ENCODE measurements at places on chromosomes 4 and X.
A peak's percentile ranks its signal among the peaks of the same experiment; 100 is the strongest.

DNA sequence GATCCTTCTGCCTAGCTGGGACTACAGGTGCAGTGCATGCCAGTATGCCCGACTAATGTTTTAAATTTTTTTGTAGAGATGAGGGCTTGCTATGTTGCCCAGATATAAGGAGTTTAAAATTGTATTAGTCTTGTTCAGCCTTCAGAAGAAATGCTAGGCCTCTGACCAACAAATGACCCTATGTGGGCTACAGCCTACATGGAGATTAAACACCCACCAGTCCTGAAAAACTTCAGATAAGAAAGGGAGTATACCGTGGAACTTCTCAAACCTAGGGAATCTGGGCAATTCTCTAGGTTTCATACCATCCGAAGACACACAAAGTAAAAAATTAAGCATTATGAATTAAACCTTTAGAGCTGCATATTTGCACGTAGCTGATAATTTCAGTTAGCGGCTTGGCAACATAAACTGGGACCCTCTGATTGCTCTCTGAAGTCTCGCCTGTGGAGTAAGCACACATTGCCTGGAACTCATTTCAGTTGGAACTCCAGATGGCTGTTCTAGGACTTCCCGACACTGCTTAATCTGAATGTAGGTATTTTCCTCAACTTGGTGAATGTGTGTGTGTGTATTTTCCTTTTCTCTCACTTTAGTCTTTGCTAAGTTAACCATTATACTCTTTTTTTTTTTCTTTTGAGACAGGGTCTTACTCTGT, 33.0 kb downstream of the MOB1B start:
- no peak for DNase-seq

DNA sequence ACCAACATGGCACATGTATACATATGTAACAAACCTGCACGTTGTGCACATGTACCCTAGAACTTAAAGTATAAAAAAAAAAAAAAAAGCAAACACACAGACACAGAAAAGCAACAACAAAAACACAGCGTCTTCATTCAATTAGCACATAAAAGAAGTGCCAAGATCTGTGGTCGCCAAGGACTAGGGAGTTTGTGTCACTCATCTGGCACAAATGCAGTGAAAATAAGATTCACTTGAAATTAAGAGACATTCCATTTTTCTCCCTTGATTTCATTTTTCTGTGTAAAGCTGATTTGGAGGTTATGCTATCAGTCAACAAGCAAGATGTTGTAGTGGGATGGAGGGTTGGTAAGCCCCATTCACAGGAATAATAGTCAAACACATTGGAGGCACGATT, 115.3 kb downstream of the FAT4 start:
- no peak for DNase-seq

- DNase-seq: no peak
Observed at GRCh38 chr4:52892880-52893279, 30.8 kb downstream of the RASL11B start.

DNA sequence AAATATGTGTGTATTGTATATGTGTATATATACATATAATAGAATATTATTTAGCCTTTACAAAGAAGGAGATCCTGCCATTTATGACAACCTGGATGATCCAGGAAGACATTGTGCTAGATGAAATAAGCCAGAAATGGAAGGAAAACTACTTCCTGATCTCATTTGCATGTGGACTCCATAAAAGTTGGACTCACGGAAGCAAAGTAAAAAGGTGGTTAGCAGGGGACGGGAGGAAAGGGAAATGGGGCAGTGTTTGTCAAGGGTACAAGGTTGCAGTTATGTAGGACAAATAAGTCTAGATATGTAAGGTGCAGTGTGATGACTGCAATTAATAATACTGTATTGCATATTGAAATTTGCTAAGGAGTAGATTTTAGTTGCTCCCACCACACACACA, 331.1 kb upstream of the FSTL5 start:
- DNase-seq: no peak

DNA sequence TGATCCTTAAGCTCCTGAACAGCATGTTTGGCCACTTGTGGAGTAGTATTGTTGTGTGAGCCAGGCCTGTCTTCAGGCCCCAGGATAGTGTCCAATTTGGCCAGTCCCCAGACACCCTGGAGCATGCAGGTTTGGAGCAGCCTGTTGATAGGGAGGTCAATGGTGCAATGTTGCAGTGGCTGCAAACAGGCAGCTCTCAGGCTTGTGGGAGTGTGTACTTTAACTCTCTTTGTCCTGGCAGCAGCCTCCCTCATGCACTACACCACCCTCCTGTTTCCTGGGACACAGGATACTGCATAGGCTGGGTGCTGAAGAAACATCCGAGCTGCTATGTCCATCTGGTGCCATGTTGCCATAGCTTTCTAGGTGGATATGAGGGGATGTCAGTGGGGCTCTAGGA, 24.0 kb downstream of the TECRL start:
- no peak for DNase-seq

- no peak for DNase-seq
Observed at GRCh38 chrX:56221101-56221500, 11.1 kb upstream of the KLF8 start.

GRCh38 chr4:153572609-153573008, 106.4 kb downstream of the TMEM131L start:
- no peak for DNase-seq

DNA sequence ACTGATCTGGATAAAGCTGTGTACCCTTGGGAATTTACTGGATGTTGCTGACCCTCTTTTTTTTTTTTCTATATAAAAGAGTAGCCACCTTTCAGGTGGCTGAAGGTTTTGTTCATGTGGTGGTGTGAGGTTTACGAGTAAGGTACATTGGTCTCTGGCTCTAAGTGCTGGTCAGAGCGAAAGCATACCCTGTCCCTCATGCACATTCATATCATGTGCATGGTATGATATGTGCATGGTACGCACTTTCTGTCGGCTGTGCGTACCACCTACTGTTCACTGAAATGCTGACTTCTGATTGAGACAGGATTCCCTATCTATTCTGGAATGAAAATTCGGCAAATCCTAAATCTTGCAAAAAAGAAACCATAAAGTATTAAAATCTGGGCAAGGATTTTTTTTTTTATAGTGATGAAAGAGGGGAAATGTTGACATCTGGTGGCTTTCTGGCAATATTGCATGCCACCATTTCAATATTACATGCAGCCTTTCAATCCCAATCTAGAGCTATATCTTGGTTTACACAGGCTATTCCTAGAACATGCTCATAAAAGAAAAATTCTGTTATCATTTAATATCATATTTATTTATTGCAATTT, 32.8 kb downstream of the FAM149A start:
- DNase-seq: peak; percentile 24

DNA sequence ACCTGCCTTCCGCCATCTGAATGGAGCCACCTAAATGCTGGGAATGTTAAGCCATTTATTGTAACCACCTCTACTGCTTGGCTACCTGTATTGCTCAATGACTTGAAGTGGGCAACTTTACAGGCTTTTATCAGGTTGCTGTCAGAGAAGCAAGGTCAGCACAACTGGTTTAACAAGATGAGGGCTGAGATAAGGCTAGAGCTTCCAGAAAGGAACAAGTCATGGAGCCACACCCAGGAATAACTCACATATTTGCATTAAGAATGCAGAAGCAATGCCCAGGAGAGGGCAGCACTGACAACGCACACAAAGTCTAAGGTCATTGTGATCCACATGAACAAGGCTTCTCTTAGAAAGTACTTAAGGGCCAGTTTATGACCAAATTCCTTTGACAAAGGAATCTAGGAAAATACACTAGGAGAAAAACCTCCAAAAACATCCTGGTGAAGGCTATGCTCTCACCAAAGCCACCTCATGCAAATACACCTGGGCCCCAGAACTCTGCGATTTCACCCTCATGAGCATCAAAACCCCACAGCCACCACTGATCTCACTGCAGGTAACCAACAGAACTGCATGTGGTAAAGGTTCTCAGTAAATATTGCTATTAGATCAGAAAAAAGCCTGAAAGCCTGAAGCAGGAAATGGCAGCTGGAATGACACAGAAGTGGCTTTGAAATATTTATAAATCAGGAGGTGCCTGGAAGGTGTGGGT, 15.0 kb upstream of the STS start:
- peak; percentile 24 for DNase-seq

DNA sequence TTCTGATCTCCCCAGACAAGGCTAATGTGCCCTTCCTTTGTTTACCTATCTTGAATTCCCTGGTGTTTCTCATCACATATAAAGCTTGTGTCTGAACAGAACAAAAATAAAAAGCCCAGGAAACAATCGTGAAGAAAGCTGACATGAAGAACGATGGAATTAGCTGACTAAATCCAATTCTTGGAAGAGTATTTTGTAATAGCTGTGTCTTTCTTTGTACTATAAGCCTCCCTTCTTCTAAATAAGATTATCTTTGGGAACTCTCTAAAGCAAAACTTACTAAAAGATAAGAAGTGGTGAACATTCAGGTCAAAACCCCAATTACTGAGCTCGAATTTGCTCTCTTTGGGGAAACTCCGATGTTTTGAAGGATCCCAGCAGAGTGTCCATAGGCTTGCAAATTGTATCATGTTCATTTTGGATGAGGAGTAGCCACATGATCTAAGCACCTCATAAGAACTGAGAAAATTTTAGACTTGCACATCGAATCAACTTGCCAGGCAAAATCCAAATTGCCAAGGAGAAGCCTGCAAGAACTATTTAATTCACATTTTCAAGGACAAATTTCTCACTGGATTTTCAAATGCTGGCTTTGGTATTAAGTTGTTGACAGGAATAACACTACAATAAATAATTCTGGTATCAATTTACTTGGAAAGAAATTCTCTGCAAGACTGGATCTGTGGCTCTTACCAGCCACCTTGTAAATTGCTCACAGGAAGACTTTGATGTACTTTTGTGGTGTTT, 106.2 kb downstream of the LNX1 start:
- DNase-seq: no peak

DNA sequence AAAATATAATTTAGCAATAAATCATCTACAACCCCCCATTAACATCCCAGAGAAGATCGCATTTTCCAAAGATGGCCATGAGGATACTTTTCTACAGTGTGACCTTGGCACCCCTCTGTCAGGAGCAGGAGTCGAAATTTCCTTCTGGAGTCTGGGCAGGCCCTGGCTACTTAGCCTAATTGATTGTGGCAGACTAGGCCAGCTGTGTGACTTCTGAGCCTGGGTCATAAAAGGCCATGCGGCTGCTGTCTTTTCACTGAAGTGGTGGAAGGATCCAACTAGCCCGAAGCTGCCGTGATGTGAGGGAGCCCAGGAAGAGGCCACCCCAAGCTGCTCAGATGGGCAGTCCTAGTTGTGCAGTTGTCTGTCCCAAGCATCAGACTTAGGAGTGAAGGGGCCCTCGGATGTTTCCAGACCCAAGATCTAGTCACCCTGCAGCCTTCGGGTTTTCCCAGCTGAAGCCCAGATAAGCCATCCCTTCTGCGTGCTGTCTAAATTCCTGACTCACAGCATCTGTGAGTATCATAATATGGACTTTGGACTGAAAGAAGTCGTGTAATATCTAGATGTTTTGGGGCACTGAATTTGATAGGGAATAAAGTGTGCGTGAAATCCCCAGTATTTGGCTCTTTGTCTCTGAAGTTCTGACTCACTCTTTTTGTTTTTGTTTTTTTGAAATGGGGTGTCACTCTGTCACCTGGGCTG, 21.0 kb downstream of the PDK3 start:
- no peak for DNase-seq

DNA sequence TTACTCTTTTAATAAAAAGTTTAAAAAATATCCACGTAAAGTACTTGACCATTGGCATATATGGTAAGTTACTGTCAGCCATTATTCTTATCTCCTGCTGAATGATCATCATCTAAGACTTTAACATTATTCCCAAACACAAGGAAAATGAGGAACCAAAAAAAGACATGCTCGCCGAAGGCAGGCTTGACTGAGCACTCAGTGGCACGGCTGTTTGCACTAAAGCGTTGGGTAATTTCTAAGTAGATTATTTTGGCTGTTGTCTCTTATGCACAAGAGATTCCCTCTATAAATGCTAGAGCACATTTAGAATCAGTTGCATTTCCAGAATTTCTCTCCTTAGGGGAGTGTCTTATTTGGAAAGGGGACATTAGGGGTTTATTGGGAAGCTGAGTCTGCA, 82.8 kb downstream of the CHRNA9 start:
- no peak for DNase-seq

GRCh38 chr4:80138551-80139538, 58.5 kb upstream of the PRDM8 start:
- peak; percentile 65 for DNase-seq

DNA sequence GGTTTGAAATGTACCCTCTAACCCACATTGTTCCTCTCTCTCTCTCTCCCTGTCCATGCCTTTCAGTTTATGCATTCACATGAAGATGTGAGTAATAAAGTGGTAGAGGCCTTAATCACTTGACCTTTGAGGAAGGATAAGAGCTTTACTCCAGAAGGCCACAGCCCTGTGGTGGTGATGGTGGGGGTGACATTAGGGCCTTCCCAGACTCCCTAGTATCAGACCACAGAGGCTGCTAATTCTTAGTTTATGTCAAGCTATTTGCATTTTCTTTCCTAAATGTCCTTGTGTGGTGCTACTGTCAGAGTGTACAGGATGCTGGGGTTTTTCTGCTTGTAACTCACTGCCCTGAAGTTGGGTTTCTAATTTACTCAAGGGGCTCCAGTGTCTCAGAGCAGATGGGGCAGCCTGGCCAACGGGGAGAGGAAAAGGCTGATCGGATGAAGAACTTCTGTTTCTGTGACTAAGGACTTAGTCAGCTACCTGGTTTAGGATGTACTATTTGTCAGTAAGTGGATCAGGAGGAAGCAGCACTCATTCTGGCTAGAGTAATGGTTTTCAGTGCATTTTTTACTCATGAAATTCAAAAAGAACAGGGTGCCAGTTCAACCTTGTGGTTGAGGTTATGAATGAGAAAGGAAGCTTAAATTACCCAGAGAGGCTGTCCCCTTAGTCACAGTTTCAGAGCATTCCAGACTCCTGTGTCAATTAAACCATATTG, 509.6 kb upstream of the DIPK2B start:
- no peak for DNase-seq

DNA sequence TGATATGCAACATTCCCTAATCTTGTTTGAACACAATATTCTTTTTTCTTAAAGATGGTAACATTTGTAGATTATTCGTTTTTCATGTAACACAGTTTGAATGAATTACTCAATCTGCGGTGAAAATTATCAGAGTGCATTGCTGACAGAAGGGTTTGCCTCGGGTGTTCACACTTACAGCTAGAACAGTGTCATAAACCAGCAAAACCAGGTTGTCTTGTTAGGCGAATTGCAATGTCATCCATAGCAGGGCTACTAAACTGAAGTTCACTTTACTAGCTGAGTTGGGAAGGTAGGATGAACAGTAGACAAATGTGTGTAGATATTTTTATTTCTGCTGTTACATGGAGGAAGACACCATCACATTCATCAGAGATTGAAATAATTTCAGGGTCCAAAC, 98.9 kb downstream of the SLC39A8 start:
- DNase-seq: no peak
